MCF 10A (cell line): ENCODE measurements at places on chromosomes 5 and 9.
A peak's percentile ranks its signal among the peaks of the same experiment; 100 is the strongest.

- DNase-seq: no peak
These were observed 7.1 kb downstream of the KDM3B start for GRCh38 chr5:138359621-138360020.

DNA sequence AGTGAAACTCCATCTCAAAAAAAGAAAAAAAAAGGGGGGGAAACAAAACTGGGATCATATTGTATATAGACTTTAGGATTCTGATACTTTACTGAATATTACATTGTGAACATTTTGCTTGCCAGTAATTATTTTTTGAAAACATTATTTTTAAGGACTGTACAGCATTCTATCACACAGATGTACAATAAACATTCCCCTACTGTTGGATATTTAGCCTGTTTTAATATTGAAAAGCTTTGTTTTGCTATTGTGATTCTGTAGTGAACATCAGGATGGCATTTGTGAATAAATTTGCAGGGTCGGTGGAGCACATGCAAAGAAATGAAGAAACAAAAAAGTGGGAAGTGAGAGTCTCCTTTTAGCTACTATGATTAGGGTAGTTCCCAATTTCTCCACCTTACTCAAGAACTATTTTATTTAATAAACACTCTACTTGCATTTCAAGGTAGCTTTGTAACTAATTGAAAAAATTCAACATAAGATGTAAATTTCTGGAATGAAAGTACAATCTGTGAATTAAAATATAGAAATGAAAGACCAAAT, 18.7 kb downstream of the RASGRF2 start:
- no peak for DNase-seq

- DNase-seq: no peak
These were observed 10.0 kb downstream of the DMXL1 start for GRCh38 chr5:119080936-119081335.

DNA sequence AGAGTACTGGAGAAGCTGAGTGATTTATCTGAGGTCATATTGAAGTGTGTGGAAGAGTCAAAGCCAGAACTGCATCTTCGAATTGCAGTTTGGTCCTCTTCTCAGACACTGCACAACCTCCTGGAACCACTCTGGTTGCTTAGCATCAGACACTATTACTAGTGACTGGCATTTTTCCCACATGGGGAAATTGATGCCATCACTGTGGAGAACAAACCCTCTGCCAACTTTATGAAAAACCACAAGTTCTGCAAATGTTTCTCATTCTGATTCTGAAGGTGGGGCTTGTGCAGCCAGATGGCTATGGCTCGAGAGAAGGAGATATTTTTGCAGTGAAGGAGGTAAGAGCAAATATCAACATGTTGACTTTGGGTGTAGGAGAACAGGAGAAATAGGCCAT, 67.2 kb downstream of the KCTD16 start:
- peak; percentile 25 for DNase-seq
